ENCODE measurements at places on chromosomes 12 and 14. TPM values are rescaled to one million over a fixed set of nuclear protein-coding genes. Genes with fewer than 3 reads are reported as not detected.

The LRRIQ1 gene
- not detected for total RNA-seq

The CORO1C gene
- 44.1 TPM for total RNA-seq

The ASCL1 gene
- 0.31 TPM for total RNA-seq

DNA sequence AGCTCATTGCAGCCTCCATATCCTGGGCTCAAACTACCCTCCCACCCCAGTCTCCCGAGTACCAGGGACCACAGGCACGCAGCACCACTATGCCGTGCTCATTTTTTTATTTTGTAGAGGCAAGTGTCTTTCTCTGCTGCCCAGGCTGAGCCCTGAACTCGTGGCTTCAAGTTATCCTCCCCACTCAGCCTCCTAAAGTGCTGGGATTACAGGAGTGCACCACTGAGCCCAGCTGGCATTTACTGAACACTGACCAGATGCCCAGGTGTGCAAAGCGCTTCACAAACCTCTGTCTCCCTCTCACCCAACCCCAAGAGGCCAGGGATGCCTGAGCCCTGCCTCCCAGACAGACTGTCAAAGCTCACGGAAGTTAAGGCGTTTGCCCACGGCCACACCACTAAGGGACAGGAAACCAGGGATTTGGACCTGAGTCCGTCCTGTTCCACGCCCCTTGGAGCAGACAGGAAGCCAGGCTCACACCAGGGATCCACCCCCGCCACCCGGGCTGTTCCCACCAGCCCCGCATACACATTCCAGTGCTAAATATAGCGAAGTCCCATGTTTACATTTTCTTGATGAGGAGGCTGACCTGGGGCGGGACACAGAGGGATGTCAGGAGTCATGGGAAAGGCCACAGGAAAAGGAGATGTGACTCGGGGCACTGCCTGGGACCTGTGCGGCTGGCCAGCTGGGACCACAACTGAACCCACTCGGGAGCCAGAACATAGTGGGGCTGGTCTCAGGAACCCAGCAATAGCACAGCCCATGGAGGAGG, 51.2 kb downstream of the TESC start:
- no peak overlapping the region for H3K27ac ChIP-seq
- H3K4me3 ChIP-seq, result no peak overlapping the region
- no peaks in the 10 kb centered on the region for H3K4me1 ChIP-seq
- H3K36me3 ChIP-seq, result no peaks in the 10 kb centered on the region

DNA sequence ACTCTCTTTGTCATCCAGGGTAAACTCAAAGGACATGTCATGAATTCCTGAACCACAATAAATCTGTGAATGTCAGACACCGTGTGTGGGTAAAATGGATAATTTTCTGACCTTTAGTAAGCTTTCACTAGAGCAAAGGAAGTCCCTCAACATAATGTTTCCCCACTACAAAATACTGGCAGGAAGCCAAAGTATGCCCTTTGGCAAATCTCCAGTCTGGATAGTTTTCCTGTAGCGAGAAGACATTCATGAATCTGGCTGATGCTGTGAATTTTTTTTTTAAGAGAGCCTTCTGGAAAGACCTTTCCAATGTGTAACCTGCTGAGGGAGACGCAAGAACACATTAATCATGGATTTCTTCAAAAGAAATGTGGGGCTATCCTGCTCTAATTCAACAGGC, 389.6 kb upstream of the DDHD1 start:
- DNase-seq, result no peak
- H3K4me1 ChIP-seq, result no peaks in the 10 kb centered on the region
- H3K27me3 ChIP-seq, result no peaks in the 10 kb centered on the region
- no peak overlapping the region for H3K4me3 ChIP-seq
- no peak overlapping the region for H3K27ac ChIP-seq

DNA sequence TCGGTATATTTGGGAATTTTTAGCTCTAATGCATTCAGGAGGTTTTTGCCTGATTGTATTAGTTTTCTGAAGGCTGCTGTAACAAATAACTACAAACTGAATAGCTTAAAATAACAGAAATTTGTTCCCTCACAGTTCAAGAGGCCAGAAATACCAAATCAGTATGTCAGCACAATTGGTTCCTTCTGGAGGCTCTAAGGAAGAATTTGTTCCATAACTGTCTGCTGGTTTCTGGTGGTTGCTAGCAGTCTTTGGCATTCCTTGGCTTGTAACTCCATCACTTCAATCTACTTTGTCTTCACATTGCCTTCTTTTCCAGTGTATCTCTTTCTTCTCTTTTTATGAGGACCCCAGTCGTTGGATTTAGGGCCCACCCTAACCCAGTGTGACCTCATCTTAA, 21.3 kb downstream of the TMTC3 start:
- DNase-seq, result no peak
- H3K4me3 ChIP-seq, result no peak overlapping the region
- no peaks in the 10 kb centered on the region for H3K27me3 ChIP-seq
- no peaks in the 10 kb centered on the region for H3K4me1 ChIP-seq
- no peak overlapping the region for H3K27ac ChIP-seq
- no peaks in the 10 kb centered on the region for H3K36me3 ChIP-seq

- H3K4me1 ChIP-seq, result no peaks in the 10 kb centered on the region
- H3K27ac ChIP-seq, result no peak overlapping the region
- DNase-seq, result peak; percentile 22
- no peaks in the 10 kb centered on the region for H3K36me3 ChIP-seq
- no peak overlapping the region for H3K4me3 ChIP-seq
Measured at GRCh38 chr14:26730929-26731618, 133.2 kb upstream of the NOVA1 start.

DNA sequence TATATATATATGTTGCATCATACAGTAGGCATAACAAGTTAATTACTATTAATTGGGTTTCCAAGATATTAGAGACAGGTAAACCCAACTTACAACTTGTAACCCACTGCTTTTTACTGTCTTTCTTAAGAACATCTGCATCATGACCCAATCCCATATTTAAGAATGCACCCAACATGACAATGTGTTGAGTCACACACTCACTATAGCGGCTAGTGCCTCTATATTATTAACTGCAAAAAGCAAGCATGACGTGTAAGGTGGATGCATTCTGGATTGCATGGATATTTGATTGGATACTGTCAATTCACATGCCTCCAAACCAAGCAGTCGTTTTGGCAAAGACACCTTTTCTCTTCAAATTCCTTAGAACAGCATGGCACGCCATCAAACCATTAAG, 68.2 kb downstream of the KSR2 start:
- no peak overlapping the region for H3K27ac ChIP-seq
- H3K27me3 ChIP-seq, result no peaks in the 10 kb centered on the region
- H3K4me1 ChIP-seq, result no peaks in the 10 kb centered on the region
- H3K36me3 ChIP-seq, result no peaks in the 10 kb centered on the region

DNA sequence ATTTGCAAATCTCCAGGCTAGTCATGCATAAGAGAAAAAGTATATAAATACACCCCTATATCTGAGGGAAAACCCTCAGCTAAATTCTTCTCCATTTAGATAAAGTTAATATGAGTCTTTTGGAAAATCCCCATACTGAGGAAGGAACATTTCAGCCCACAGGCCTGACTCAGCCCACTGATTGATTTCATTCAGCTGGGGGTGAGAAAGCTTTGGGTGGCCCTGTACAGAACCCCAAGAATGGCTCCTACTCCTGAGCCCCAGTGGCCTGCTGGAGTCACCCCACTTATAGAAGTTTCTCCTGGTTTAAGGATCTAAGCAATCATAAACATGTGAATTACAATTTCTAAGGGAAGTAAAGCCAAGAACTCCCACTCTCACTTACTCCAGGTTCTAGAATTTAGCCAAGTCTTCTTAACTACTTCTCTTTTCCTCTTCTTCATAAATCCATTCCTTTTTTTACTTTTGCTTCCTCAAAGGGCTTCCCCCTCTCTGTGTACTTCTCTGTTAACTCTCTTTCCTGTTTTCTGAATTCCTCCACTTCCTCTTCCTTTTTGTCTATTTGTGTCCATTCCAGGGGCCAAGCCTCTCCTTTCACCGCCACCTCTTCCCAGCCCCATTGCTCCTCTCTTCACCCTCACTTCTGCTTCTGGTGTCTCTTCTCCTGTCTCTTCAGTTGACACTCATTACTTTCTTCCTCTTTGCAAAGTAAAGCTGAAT, 21.0 kb downstream of the RTN1 start:
- H3K27me3 ChIP-seq, result no peaks in the 10 kb centered on the region
- H3K4me1 ChIP-seq, result no peaks in the 10 kb centered on the region
- no peaks in the 10 kb centered on the region for H3K36me3 ChIP-seq
- H3K27ac ChIP-seq, result no peak overlapping the region
- no peak for DNase-seq

GRCh38 chr14:61177279-61178225, 103.6 kb downstream of the TMEM30B start:
- no peaks in the 10 kb centered on the region for H3K27me3 ChIP-seq
- H3K36me3 ChIP-seq, result no peaks in the 10 kb centered on the region
- no peak overlapping the region for H3K27ac ChIP-seq
- DNase-seq, result no peak

DNA sequence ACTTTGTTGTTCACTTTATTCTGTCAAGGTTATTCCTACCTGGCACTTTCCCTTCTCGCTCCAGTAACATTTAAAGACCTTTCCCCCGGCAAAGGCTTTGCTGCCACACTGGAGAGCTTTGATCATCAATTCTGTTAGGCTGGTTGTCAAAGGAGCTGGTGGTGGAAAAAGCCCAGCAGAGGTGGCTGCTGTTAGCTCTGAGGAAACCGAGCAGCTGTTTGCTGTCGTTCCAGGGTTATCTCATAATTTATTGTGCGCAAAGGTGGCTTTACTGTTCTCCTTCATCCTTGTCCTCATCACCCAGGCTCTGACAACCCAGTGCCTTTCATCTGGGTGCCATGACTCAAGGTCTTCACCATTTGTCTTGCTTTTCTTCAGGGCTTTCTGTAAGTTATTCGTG, 38.2 kb upstream of the CRADD start:
- H3K27ac ChIP-seq, result no peak overlapping the region
- no peaks in the 10 kb centered on the region for H3K4me1 ChIP-seq
- no peak overlapping the region for H3K4me3 ChIP-seq
- DNase-seq, result no peak
- H3K36me3 ChIP-seq, result no peaks in the 10 kb centered on the region

GRCh38 chr12:92147491-92147890, 1.8 kb upstream of the BTG1 start:
- no peak overlapping the region for H3K27ac ChIP-seq
- no peak overlapping the region for H3K4me3 ChIP-seq
- no peaks in the 10 kb centered on the region for H3K27me3 ChIP-seq
- H3K36me3 ChIP-seq, result peaks cover 7% of the 10 kb centered on the region
- DNase-seq, result no peak
- H3K4me1 ChIP-seq, result no peaks in the 10 kb centered on the region

DNA sequence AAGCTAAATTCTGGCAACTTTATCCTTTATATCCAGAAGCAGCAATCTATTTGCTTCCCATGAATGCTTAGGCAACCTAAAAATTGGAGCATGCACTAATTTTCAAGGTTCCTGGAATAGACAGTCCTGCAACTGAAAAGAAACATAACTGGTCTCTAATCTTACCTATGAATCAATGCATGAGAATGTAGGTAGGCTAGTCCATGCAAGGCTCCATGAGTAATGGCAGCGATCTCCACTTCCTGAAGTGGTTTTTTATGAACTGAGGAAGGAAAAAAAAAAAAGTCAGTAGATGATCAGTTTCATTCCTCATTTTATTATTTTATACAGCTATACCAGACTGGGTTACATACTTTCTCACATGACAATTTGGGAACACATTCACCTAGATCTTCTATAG, 102.0 kb downstream of the PEBP1 start:
- H3K27me3 ChIP-seq, result no peaks in the 10 kb centered on the region
- H3K4me3 ChIP-seq, result no peak overlapping the region
- no peak overlapping the region for H3K27ac ChIP-seq
- no peaks in the 10 kb centered on the region for H3K36me3 ChIP-seq

DNA sequence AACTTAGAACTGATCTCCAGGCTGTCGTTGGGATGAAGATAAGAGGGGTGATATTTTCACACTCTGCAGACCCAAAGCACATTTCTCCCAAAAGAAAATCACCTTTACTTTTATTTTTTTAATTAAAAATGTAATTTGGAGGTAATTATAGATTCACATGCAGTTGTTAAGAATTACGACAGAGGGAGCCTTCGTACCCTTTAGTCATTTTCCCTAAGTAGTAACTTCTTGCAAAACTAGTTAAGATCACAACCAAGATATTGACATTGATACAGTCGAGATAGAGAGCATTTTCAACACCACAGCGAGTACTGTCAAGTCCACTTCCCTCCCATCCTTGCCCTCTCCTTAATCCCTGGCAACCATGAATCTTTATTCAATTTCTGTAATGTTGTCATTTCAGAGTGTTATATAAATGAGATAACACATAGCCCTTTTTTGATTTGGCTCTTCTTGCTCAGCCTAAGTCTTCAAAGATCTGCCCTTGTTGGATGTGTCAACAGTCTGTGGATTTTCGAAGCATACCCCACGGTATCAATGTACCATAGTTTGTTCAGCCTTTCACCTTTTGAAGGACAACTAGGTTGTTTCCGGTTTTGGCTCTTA, 39.6 kb downstream of the DNAH10 start:
- H3K27me3 ChIP-seq, result no peaks in the 10 kb centered on the region
- no peak for DNase-seq
- H3K4me3 ChIP-seq, result no peak overlapping the region
- H3K36me3 ChIP-seq, result no peaks in the 10 kb centered on the region
- no peak overlapping the region for H3K27ac ChIP-seq

DNA sequence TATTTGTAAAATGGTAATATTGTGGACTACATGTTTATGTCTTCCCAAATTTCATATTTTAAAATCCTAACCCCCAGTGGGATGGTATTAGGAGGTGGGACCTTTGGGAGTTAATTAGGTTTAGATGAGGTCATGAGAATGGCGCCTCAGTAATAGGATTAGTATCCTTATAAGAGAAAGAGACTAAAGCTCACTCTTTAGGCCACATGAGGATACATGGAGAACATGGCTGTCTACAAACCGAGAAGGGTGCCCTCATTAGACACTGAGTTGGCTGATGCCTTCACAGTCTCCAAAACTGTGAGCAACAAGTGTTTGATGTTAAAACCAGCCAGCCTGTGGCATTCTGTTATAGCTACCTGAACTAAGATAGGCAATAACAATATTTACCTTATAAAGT, 58.3 kb upstream of the OTOGL start:
- no peak overlapping the region for H3K4me3 ChIP-seq
- no peaks in the 10 kb centered on the region for H3K36me3 ChIP-seq
- H3K27me3 ChIP-seq, result no peaks in the 10 kb centered on the region
- DNase-seq, result no peak
- no peak overlapping the region for H3K27ac ChIP-seq
- H3K4me1 ChIP-seq, result no peaks in the 10 kb centered on the region

DNA sequence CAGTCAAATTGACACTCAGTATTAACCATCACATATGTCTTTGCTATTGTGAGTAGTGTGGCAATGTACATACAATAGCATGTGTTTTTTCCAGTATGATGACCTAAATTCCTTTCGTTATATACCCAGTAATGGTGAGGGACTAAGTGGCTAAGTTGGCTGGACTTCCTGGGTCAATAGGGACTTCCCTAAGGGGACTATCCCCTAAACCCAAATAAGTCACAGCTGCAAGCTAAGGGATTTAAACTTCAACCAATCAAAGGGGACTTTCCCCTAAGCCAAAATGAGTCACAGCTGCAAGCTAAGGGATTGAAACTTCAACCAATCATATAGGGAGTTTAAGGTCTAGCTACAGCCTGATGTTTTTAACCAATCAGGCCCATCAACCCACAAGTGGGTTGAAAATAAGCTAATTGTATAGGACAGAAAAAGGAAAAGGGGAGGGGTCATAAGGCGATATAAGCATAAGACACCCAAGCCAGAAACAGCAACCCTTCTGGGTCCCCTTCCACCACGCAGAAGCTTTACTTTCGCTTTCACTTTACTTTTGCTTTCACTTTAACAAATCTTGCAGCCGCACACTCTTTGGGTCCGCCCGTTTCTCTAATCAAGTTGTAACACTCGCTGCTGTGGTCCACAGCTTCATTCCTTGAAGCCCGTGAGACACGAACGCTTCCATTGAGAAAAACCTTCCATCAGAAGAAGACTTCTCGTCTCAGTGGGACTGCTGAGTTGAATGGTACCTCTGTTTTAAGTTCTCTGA, 404.4 kb downstream of the FLRT2 start:
- peak; percentile 27 for DNase-seq
- H3K27ac ChIP-seq, result peak overlapping the region; percentile 58

All from right lobe of liver (tissue), 6 donors.